ENCODE measurements at places on chromosomes 4 and X.

DNA sequence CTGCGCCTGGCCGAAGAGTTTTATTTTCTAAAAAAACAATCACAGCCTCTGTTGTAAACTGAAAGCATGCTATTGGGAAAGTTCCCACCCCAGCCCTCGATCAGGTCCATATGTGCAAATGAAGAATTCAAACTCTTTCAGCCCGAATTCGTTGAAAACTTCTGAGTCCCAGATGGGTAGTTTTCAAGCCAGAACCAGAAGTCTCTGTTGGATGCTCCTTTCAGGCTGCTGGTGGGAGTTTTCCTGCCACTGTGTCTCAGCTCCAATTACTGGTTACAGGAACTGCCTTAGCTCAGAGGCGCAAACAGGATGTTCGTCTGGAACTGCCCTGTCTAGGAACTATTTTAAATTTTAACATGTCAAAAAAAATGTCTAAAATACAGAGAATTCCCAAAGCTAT is 9.3 kb upstream of the ALG13 start:
- no peak for DNase-seq

DNA sequence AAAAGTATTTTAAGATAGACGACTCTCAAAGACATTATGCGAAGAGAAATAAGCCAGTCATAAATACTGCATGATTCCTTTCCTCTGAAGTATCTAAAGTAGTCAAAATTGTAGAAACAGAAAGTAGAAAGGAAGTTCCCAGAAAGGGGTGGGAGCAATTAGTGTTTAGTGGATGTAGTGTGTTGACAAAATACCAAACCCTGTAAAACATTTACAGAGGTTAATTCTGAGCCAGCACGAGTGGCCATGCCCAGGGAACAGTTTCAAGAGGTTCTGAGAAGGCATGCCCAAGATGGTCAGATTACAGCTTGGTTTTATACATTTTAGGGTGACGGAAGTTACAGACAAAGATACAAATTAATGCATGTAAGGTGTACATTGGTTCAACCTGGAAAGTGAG is 34.4 kb upstream of the SLC25A4 start:
- no peak for DNase-seq

- no peak for DNase-seq
Measured at GRCh38 chr4:10664408-10664807, 20.2 kb downstream of the CLNK start.

- DNase-seq = peak; percentile 16
Measured at GRCh38 chrX:18353931-18354368, 538 bp downstream of the SCML2 start.

DNA sequence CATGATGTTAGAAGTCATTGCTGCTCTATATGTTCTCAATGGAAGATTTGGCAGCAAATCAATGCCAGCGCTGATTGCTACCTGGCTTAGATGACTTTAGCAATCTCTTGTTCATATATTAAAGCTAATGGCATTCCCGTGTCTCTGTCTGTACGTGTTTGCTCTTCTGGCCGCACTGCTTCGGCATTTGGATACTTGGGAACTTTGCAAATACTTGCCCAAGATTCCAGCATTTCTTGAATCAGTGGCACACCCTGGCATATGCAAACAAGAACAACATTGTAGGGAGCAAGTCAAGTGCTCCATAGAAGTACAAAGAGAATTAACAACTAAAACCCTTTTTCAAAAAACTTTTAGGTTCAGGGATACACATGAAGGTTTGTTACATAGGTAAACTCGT is 128.9 kb upstream of the TMEM164 start:
- DNase-seq = no peak

GRCh38 chr4:112145790-112146501 is 692 bp downstream of the FAM241A start:
- peak; percentile 75 for DNase-seq
